Activated CD4-positive, alpha-beta T cell treated with anti-CD3 and anti-CD28 coated beads for 1 hour (primary cell): ENCODE measurements at places on chromosomes 12 and 14.

- no peak for DNase-seq
Observed at GRCh38 chr14:101732118-101732517, 29.4 kb upstream of the PPP2R5C start.

DNA sequence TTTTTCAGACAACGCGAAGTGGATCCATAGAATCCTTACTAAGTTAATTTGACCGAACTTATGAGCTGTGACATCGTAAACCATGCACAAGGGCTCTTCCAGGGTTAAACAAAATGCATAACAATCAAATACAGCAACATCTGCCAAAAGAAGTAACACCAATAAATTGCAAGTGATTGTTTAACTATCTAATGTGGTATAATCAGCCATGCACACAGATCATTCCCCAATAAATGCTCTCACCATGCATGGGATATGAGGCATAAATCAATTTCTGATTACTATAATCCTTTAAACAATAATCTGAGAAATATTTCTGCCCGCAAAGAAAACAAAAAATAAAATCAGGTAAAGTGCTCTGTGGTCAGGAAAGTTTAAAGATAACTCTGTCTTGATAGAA, 7.7 kb upstream of the PLEKHG7 start:
- no peak for DNase-seq

GRCh38 chr12:84913129-84913515, 523 bp upstream of the SLC6A15 start:
- no peak for DNase-seq

DNA sequence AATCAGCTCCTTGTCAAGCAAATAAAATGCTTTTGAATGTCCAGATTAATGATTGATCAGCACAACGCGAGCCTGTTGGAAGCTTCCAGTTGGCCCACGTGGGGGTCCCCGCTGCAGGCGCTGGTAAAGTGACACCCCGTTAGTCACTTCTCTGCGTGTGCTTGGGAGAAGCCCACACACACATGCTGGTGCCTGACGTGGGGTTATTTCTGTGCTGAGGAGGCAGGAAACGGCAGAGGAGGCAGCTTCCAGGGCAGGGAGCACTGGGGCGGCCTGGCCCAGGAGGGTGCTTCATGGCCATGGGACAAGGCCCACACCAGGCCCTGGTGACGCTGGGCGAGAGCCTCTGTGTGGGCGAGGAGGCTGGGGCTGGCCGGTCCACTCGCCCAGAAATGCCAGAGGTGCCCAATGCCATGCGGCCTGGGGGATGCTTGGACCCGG, 101.5 kb downstream of the KIF26A start:
- no peak for DNase-seq

GRCh38 chr14:65470404-65470880, 57.9 kb downstream of the FUT8 start:
- no peak for DNase-seq

DNA sequence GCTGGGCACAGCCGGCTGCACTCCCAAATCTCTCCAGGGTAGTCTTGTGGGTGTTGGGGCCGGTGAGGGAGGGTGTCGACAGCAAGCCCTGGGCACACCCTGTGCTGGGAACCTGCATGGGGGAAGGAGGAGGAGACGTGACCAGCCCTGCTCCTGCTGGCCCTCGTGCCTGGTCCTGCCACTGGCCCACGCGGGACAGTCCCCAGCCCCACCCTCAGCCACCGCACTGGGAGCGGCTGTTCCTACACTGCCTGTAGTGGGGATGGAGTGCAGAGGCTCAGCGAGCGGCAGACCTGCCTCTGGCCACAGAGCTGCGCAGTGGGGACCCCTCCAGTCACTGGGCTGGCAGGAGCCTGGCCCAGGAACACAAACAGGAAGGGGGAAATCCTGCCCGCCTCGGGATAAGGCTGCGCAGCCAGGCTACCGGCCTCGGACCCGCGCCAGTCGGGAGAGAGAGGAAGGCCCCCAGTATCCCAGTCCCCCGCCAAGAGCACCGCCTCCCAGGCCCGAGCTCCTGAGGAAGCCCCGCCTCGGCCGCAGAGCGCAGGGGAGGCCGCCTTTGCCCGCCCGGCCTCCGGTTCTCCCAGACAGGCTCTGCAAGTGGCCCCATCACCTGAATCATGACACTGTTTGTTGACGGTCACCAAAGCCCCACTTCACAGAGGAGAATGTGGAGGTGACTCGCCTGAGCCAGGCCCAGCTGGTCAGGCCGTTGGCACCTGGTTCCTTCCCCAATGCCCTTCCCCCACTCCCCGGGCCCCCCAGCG, 10.6 kb downstream of the AHNAK2 start:
- no peak for DNase-seq

DNA sequence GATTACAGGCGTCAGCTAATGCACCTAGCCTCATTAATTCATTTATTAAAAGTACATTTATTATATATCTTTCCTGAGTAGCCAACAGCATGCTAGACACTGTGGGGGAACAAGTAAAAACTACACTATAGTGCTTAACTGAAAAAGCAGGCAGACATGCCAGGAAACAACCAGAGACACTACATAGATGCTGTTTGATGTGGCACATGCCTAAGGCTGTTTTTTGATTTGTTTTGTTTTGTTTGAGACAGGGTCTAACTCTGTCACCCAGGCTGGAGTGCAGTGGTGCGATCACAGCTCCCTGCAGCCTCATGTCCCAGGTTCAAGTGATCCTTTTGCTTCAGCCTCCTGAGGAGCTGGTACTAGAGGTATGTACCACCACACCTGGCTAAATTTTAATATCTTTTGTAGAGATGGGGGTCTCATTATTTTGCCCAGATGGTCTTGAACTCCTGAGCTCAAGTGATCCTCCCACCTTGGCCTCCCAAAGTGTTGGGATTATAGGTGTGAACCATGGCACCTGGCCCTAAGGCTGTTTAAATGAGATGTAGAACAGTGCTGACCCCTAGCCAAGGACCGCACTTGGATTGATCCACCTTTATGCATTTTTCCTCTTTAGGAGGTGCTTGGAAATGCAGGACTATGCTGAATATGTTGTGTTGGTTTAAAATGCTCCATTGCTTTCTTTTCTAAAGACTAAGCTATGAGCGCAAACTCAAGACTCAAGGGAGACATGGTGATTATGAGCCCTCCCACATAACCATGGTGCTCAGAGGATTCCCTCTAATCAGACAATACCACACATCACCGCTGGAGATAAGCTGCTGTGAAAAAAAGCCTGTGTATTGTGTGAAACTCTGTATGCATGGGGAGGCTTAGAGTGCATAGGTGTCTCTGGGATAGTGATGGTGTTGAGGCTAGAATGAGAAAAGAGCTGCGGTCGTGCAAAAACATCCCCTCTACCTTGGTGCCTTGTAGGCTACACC, 10.5 kb upstream of the C14orf93 start:
- DNase-seq, result no peak

DNA sequence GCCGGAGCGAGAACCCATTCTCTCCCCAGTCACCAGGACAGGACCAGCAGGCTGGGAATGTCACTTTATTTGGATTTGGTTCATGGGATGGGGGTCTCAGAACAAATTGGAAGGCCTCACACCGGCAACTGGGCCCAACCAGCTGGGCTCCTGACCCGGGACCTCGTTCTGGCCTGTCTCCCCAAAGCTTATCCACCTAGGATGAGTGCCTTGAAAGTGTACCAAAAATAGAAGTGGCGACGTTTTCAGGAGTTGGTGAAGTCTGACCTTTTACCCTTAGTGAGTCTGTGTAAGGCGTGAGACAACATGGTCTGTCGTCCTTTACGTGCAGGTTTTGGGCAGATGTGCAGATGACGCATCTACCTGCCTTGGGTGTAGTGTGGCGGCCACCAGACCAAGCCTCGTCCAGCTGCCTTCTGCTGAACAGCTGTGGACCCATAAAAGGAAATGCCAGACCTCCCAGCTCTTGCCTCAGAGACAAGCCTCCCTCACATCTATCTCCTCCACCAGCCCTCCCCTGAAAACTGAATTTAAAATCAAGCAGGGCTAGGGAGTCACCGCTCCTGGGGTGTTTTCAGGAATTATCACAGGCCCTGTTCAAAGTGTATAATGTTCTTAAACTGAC, 36.6 kb upstream of the CLMN start:
- no peak for DNase-seq
